ENCODE measurements at places on chromosomes 4 and X.

- no peak for DNase-seq
These were observed 75.2 kb downstream of the PAQR3 start for GRCh38 chr4:78863991-78864390.

DNA sequence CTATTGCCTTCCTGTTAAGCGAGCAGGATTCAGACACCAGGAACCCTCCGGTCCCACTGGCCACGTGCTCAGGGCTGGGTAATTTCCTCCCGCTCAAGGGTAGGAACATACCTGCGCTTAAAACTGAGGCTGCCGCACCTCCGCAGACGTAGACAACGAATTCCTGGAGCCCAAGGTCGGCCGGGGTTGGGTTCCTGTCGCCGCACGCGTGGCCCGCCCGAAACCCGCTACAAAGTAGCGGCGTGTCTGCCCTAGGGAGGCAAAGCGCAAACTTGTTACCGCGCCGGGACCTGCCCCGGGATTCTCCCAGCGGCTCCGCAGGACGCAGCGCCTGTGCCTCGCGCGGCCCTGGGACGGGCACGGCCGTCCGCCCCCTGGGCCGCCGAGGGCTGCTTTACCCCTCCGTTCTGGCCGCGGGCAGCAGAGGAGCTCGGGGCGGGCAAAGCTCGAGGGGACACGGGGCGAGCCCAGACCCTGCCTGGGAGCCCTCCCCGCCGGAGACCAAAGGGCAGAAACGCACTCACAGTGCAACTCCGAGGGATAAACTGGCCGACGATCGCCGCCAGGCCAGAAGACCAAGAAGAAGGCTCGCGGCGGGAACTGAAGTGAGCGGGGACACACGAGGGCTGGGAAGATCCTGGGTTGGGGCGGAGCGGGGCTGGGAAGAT lies at the start of gene ERVMER34-1:
TSS of gene ERVMER34-1 (minus strand) at position 607 of the 668 bp plus-strand sequence. CDS start 5,905 bp downstream, outside the sequence.
- DNase-seq: peak; percentile 46

DNA sequence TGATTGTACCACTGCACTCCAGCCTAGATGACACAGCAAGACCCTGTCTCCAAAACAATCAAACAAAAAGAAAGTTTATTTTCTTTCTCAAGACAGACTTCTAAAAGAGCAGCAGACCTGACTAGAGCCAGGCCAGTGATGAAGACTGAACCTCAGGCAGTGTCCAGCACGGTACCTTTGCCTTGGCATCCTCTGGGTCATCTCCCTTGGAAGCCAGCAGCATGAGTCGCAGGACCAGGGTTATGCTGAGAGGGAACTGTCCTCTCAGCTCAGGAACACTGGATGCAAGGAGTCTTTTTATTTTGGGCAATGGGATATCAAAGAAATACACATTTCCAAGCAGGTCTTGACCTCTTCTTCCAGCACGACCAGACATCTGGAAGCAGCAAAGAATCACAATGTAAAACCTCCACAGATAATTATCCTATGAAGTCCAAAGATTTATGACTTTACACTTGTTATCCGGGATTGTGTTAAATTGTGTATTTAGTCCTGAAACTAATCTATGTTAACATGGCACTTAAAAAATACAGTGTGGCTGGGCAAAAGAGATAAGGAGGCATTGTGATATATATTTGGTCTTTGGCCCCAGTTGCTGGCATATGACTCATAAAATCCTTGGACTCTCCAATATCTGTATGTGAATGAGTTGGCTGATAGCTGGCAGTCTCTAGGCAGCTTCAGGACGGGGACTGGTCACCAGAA lies 66.0 kb upstream of the DDX60 start:
- DNase-seq: no peak

- DNase-seq: no peak
These were observed 69.7 kb upstream of the PGRMC2 start for GRCh38 chr4:128357286-128357685.

All from NCI-H524 (cell line).